ENCODE measurements at places on chromosomes 13 and 19.

DNA sequence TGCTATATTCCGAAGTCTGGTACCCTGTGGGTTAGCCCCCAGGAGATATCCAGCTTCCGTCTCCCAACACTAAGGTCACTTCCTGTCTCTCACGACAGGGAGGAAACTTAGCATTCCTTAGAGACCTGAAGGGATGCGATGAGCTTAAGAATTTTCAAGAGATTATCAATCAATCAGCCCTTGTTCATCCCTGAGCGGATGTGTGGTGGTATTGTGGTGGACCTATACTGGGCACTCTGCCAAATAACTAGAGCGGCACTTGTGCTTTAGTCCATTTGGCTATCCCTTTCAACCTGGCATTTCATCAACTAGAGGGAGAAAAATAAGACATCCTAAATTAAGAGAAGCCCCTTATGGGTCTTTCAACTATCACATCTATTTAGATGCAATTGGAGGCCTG lies 30.9 kb upstream of the ZNF562 start:
- peaks cover 5% of the 10 kb centered on the region for H3K36me3 ChIP-seq
- peaks cover 7% of the 10 kb centered on the region for H3K4me1 ChIP-seq
- no peak for DNase-seq
- H3K4me3 ChIP-seq = no peak overlapping the region
- H3K27me3 ChIP-seq = peaks cover 2% of the 10 kb centered on the region

DNA sequence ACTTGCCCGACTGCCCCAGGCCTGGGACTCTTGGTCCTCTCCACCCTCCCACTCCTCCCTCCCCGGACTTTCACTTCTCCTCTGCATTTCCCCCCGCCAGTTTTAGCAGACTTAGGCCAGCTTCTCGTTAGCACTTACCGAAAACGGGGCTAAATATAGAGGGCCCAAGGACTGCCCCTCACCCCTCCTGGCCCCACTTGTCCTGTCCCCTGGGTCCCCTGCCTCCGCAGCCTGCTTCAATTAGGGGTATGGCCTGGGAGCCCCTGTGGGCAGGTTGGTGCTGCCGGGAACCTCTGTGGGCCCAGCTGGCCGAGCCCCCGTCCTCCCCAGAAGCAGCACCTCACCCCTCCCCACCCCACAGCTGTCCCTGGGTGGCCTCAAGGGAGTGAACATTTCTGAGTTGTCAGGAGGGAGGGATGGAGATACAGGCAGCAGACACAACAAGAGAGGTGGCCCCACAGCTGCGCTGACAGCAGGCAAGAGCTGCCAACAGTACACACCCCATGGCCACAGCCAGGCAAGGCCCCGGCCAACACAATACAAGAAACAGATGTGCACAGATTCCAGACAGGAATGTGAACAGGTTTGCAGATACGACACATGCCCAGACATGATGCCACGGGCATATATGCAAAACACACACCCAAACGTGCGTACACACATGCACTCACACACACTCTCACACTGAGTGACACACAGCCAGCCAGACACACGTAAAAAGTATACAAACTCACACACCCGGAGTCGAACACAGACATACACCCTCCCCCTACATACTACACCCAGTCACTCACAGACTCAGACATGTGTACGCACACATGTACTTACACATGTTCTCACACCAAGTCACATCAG lies 2.6 kb downstream of the POU2F2 start:
- peak overlapping the region; percentile 14 for H3K4me3 ChIP-seq
- no peak for DNase-seq
- H3K36me3 ChIP-seq = peaks cover 4% of the 10 kb centered on the region
- peak overlapping the region; percentile 18 for H3K27ac ChIP-seq
- H3K27me3 ChIP-seq = no peaks in the 10 kb centered on the region
- H3K4me1 ChIP-seq = peaks cover 46% of the 10 kb centered on the region

DNA sequence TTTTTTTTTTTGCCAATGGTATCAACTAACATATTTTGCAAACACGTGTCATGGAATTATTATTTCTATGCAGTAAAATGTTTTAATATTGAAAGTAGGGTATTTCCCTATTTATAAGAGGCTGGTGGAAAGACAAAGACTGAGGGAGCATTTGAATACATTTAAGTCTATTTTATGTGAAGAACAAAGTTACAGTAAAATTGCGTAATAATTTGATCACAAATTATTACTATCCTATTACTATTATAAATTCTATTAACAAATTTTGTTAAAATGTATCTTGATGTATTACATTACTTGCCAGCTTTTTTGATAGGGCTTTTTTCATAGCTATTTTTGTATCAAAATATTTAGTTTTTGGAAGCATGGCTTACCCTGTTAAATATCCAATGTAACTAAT lies 58.4 kb downstream of the GPC5 start:
- no peaks in the 10 kb centered on the region for H3K4me1 ChIP-seq
- H3K27ac ChIP-seq = no peak overlapping the region
- peaks cover 8% of the 10 kb centered on the region for H3K27me3 ChIP-seq
- H3K36me3 ChIP-seq = no peaks in the 10 kb centered on the region
- DNase-seq = no peak

GRCh38 chr13:50740052-50740741 lies 103.3 kb downstream of the DLEU7 start:
- peaks cover 16% of the 10 kb centered on the region for H3K27me3 ChIP-seq
- H3K27ac ChIP-seq = no peak overlapping the region
- H3K4me1 ChIP-seq = peaks cover 17% of the 10 kb centered on the region
- H3K4me3 ChIP-seq = no peak overlapping the region
- H3K36me3 ChIP-seq = peaks cover 8% of the 10 kb centered on the region

- H3K4me1 ChIP-seq = no peaks in the 10 kb centered on the region
- H3K27me3 ChIP-seq = peaks cover 2% of the 10 kb centered on the region
- no peak overlapping the region for H3K4me3 ChIP-seq
Measured at GRCh38 chr13:105821337-105821736, 714.1 kb downstream of the EFNB2 start.

DNA sequence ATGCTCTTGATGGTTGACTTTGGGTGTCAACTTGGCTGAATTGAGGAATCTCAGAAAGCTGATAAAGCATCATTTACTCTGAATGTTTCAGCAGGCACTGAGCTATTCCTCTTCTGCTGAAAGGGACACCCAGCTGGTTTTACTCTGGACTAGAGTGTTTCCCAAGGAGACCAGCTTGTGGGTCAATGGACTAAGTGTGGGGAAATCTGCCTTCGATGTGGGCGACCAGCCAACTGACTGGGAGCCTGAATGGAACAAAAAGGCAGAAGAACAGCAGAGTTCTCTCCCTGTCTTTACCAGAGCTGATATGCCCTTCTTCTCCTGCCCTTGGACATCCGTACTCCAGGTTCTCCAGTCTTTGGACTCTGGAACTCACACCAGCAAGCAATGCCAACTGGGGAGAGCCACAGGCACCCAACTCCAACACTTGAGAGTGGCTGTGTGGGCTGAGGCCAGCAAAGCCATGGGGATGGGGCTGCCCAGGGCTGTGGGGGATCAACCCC lies 32.2 kb downstream of the MRPL57 start:
- H3K4me3 ChIP-seq = no peak overlapping the region
- DNase-seq = no peak
- H3K4me1 ChIP-seq = no peaks in the 10 kb centered on the region

GRCh38 chr19:39377373-39378362 lies 13.2 kb downstream of the PAF1 start:
- no peak for DNase-seq
- no peak overlapping the region for H3K27ac ChIP-seq
- H3K27me3 ChIP-seq = no peaks in the 10 kb centered on the region

DNA sequence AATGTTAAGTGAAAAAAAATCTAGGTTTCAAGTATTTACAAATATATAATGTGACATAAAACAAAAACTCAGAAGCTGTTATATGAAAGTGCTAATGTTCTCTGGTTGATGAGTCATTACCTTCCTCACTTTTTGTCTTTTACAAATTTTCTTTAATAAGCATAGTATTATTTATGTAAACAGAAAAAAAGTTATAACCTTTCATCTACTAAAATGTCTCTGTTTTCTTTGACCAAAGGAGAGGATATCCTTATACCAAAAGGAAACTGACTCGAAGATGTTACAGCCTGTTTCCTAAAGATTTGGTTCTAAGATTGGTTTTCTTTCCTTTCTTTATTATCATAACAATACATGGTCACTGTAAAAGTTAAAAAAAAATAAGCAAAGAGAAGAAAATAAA lies 38.0 kb downstream of the RCBTB2 start:
- H3K4me1 ChIP-seq = peaks cover 41% of the 10 kb centered on the region
- H3K4me3 ChIP-seq = no peak overlapping the region
- H3K27me3 ChIP-seq = no peaks in the 10 kb centered on the region
- DNase-seq = no peak
- H3K36me3 ChIP-seq = peaks cover 21% of the 10 kb centered on the region

- no peak overlapping the region for H3K4me3 ChIP-seq
- no peaks in the 10 kb centered on the region for H3K36me3 ChIP-seq
- H3K4me1 ChIP-seq = no peaks in the 10 kb centered on the region
Measured at GRCh38 chr13:84776593-84776992, 894.3 kb upstream of the SLITRK1 start.

- no peak overlapping the region for H3K4me3 ChIP-seq
- H3K36me3 ChIP-seq = no peaks in the 10 kb centered on the region
Measured at GRCh38 chr13:84654654-84655275, 772.5 kb upstream of the SLITRK1 start.

DNA sequence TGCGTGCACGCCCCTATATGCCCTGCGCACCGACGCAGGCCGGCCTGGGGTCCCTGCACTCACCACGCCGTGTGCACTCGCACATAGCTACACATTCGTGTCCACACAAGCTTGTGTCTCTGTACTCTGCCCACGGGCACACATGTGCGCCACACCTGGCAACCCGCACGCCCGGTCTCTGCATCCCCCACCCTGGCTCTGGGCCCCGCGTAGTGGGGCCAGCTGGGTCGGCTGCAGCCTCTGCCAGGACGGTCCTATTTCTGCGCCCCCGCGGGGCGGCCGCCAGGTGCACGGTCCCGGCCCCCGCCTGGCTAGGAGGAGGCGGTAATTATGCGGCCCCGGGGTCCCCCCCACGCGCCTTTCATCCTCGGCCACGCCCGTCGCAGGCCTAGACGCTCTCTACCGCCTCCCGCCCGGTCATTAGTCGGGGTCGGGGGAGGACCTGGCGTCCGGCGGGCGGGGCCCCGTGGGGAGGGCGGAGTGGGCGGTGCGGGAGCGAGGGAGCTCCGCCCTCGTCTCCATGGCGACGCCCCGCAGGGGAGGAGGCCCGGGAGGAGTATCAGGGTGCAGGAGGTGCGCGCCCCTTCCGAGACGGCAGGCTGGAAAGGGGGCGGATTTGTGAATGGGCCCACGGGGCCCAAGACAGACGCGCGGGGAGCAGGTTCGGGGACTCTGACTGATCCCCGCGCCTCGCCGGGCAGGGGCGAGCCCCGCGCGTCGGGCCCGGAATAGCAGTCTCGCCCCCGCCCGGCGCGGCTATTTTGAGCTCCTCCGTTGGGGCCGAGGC lies 2.8 kb upstream of the CIRBP start:
- peaks cover 18% of the 10 kb centered on the region for H3K36me3 ChIP-seq
- H3K4me1 ChIP-seq = peaks cover 39% of the 10 kb centered on the region
- no peaks in the 10 kb centered on the region for H3K27me3 ChIP-seq
- H3K4me3 ChIP-seq = peak overlapping the region; percentile 69
- DNase-seq = peak; percentile 98
- peak overlapping the region; percentile 78 for H3K27ac ChIP-seq

- no peaks in the 10 kb centered on the region for H3K36me3 ChIP-seq
- no peak overlapping the region for H3K27ac ChIP-seq
- no peak for DNase-seq
- no peak overlapping the region for H3K4me3 ChIP-seq
- no peaks in the 10 kb centered on the region for H3K4me1 ChIP-seq
- peaks cover 2% of the 10 kb centered on the region for H3K27me3 ChIP-seq
Measured at GRCh38 chr19:29001141-29001581, 211.8 kb downstream of the UQCRFS1 start.

GRCh38 chr19:1181606-1182005 lies 7.5 kb upstream of the SBNO2 start:
- H3K4me3 ChIP-seq = no peak overlapping the region
- H3K27me3 ChIP-seq = peaks cover 1% of the 10 kb centered on the region
- H3K4me1 ChIP-seq = peaks cover 7% of the 10 kb centered on the region
- no peak overlapping the region for H3K27ac ChIP-seq
- no peaks in the 10 kb centered on the region for H3K36me3 ChIP-seq

- no peaks in the 10 kb centered on the region for H3K27me3 ChIP-seq
- no peak for DNase-seq
- H3K4me3 ChIP-seq = peak overlapping the region; percentile 99
- H3K4me1 ChIP-seq = peaks cover 28% of the 10 kb centered on the region
- H3K27ac ChIP-seq = peak overlapping the region; percentile 99
- H3K36me3 ChIP-seq = peaks cover 18% of the 10 kb centered on the region
Measured at GRCh38 chr19:1883784-1884183, 1.5 kb downstream of the ABHD17A start.

DNA sequence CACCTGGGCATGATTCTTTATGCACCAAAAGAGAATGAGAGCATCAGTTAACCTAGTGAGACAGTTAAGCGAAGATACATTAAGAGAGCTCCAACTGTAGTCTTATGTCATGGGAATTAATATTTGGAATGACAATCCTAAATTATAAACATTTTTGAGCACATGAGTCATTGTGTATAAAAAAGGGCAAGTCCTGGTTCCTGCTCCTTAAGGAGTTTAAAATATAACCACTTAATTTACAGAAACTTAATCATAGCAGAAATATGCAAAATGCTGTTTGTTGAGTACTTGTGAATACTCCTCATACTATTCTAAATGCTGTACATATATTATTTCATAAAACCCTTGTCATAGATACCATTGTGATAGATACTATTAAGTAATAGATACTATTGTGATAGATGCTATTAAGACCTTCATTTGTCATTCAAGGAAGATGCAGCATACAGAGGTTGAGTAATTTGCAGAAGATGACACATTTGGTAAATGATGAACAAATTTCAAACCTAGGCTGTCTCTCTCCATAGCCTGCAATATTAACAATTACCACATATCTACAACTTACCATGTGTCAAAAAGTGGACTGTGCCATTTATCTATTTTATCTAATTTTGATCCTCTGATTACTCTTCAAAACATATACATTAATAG lies 301.0 kb downstream of the TBC1D4 start:
- peaks cover 2% of the 10 kb centered on the region for H3K36me3 ChIP-seq
- DNase-seq = no peak
- no peak overlapping the region for H3K4me3 ChIP-seq
- no peaks in the 10 kb centered on the region for H3K4me1 ChIP-seq

- H3K4me1 ChIP-seq = peaks cover 15% of the 10 kb centered on the region
- peaks cover 21% of the 10 kb centered on the region for H3K36me3 ChIP-seq
- no peak for DNase-seq
- no peaks in the 10 kb centered on the region for H3K27me3 ChIP-seq
Measured at GRCh38 chr19:10260141-10260584, 8.1 kb downstream of the MRPL4 start.

- no peaks in the 10 kb centered on the region for H3K4me1 ChIP-seq
- H3K4me3 ChIP-seq = no peak overlapping the region
- H3K36me3 ChIP-seq = no peaks in the 10 kb centered on the region
Measured at GRCh38 chr13:39224671-39225240, 186.5 kb downstream of the NHLRC3 start.

GRCh38 chr13:90866006-90866405 lies 481.5 kb upstream of the MIR17HG start:
- no peak for DNase-seq
- peaks cover 3% of the 10 kb centered on the region for H3K4me1 ChIP-seq
- H3K4me3 ChIP-seq = no peak overlapping the region
- no peaks in the 10 kb centered on the region for H3K36me3 ChIP-seq
- H3K27ac ChIP-seq = no peak overlapping the region
